ENCODE measurements at places on chromosomes 5 and 9.

- H3K27me3 ChIP-seq, result peaks cover 50% of the 10 kb centered on the region
- no peak overlapping the region for H3K4me3 ChIP-seq
- peaks cover 2% of the 10 kb centered on the region for H3K4me1 ChIP-seq
- H3K27ac ChIP-seq, result no peak overlapping the region
- H3K36me3 ChIP-seq, result no peaks in the 10 kb centered on the region
These were observed 133.9 kb downstream of the LHFPL2 start for GRCh38 chr5:78514427-78515330.

- H3K36me3 ChIP-seq, result no peaks in the 10 kb centered on the region
- H3K27ac ChIP-seq, result no peak overlapping the region
- no peak for DNase-seq
These were observed 400.9 kb upstream of the MEF2C start for GRCh38 chr5:89283728-89284493.

GRCh38 chr5:172407241-172407691 is 47.1 kb downstream of the SH3PXD2B start:
- H3K4me3 ChIP-seq, result no peak overlapping the region
- no peak for DNase-seq
- H3K36me3 ChIP-seq, result no peaks in the 10 kb centered on the region
- peaks cover 11% of the 10 kb centered on the region for H3K27me3 ChIP-seq

- H3K4me3 ChIP-seq, result no peak overlapping the region
- no peaks in the 10 kb centered on the region for H3K4me1 ChIP-seq
- no peak for DNase-seq
These were observed 85.8 kb upstream of the ALDH1A1 start for GRCh38 chr9:73038613-73039012.

GRCh38 chr5:122392824-122393223 is 80.8 kb downstream of the SNCAIP start:
- no peak overlapping the region for H3K27ac ChIP-seq
- no peak overlapping the region for H3K4me3 ChIP-seq
- H3K27me3 ChIP-seq, result no peaks in the 10 kb centered on the region

DNA sequence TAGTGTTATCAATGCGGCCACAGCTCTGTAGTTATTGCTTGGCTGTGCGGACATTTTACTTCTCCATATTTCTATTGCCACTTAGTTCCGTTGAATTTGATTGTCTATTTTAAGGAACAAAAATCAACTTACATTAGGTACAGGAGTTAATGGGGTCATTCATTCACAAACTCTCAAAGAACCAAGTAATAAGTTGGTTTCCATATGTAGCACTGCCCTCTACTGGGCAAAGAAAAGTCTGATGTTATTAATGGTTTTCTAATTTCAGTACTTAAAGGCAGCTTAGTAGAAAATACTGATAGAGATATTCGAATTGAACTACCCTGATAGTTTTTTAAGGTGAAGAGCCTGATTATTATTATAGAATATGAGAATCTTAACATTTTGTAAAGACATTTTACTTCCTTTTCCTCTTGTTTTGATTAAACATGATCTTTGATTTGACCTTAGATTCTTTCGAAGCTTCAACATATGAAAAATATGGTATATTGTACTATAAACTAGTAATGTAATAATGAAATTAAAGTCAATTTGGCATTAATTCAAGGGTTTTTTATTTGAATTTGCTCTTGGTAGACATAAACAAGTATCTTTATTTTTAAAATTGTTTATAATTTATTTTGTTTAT is 119.5 kb upstream of the CTNND2 start:
- H3K27ac ChIP-seq, result no peak overlapping the region
- DNase-seq, result peak; percentile 3
- H3K27me3 ChIP-seq, result no peaks in the 10 kb centered on the region

- H3K27ac ChIP-seq, result no peak overlapping the region
- H3K4me3 ChIP-seq, result no peak overlapping the region
- no peaks in the 10 kb centered on the region for H3K36me3 ChIP-seq
- no peaks in the 10 kb centered on the region for H3K4me1 ChIP-seq
These were observed 514.9 kb upstream of the CLINT1 start for GRCh38 chr5:158373608-158374395.

GRCh38 chr9:105912863-105913516 is 218.6 kb downstream of the TMEM38B start:
- H3K36me3 ChIP-seq, result no peaks in the 10 kb centered on the region
- no peak overlapping the region for H3K27ac ChIP-seq
- H3K27me3 ChIP-seq, result no peaks in the 10 kb centered on the region
- no peaks in the 10 kb centered on the region for H3K4me1 ChIP-seq
- no peak overlapping the region for H3K4me3 ChIP-seq

DNA sequence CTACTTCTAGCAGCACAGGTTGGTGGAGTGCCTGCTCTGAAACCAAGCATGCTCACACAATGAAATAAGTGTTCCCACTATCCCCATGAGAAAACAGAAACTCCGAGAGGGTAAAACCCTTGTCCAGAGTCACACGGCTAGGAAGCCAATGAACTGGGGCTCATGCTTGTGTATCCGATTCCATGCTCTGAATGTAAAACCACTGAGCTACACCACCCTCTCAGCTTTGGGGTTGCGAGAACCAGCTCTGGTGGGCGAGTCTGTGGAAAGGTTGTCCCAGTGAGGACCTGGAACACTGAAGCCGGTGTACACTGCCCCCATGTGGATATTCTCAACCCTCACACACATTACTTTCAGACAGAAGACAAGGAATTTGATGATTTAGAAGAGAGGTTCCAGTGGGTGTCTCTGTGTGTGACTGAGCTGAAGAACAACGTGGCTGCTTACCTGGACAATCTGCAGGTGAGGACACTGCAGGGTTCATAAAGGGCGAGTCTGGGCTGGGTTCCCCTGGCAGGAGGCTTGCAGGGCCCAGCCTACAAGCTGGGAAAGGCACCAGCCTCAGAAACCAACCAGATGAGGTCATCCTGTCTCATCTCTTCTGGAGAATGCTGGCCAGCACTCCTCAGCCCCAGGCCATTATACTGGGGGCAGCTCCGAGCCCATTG is 37.4 kb downstream of the ARHGEF37 start:
- no peak overlapping the region for H3K27ac ChIP-seq
- H3K36me3 ChIP-seq, result no peaks in the 10 kb centered on the region
- H3K4me3 ChIP-seq, result no peak overlapping the region

DNA sequence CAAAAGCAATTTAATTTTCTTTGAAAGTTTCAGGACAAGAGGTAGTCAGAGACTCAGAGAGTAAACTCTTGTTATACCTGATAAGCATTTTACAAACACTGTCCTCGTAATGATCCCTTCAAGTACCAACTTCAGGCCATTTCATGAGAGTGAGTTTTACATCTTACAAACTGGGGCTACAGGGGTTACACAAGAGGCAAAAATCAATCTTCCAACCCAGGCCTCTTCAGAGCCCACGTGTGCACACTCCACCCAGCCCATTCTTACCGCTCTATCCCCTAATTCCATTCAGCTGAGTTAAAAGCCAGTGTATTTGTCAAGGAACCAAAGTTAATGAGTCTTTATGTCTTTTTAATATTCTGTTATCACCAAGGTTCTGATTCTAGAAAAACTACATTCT is 46.5 kb downstream of the PSMB7 start:
- no peak for DNase-seq
- peaks cover 6% of the 10 kb centered on the region for H3K36me3 ChIP-seq
- H3K27ac ChIP-seq, result no peak overlapping the region
- H3K4me1 ChIP-seq, result peaks cover 43% of the 10 kb centered on the region
- no peaks in the 10 kb centered on the region for H3K27me3 ChIP-seq
- H3K4me3 ChIP-seq, result no peak overlapping the region

GRCh38 chr5:78751872-78752271 is 103.3 kb upstream of the LHFPL2 start:
- H3K36me3 ChIP-seq, result no peaks in the 10 kb centered on the region
- H3K27ac ChIP-seq, result no peak overlapping the region
- no peak for DNase-seq
- H3K27me3 ChIP-seq, result peaks cover 2% of the 10 kb centered on the region

DNA sequence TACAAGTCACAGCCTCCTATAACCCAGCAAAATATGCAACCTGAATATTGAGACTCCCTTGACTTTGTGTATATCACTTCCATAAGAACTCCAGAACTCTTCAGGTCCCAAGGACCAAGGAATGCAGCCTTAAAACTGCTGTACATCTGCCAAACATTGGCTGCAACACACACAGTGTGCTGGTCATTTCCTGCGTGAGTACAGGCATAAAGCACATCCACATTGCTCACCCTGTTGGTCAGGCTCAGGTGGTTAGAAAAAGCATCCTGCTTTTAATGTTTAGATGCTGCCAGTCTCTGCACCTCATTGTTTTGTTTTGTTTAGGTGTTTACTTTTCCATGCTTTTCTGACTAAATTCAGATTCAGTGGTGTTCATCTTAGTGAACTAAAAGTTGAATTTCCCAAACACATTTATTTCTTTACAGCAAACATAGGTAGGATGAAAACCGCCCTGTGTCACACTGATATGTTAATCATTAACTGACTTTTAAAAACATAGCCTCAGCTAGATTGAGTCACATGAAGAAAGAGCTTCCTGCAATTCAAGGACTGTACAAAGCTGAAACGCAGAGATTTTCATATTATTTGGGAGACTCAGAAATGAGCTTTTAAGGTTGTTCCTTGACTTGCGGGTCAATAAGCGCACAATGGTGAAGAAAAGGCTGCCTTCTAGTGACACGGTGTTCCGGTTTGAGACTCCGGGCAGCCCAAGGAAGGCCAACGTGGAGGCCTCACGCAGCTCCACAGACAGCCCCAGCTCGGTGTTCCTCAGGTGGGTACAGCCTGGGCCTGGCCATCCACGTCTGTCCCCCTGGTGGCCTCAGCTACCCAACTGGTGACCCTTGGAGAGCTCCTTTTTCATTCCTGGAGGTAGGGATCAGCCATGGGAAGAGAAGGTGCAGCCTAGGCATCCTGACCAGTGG is 52.2 kb upstream of the GRAMD2B start:
- H3K36me3 ChIP-seq, result no peaks in the 10 kb centered on the region
- H3K27me3 ChIP-seq, result no peaks in the 10 kb centered on the region
- no peak for DNase-seq
- H3K4me3 ChIP-seq, result no peak overlapping the region

- H3K4me1 ChIP-seq, result no peaks in the 10 kb centered on the region
- no peak overlapping the region for H3K4me3 ChIP-seq
- H3K27ac ChIP-seq, result no peak overlapping the region
These were observed 59.3 kb downstream of the FSTL4 start for GRCh38 chr5:133552925-133553525.

DNA sequence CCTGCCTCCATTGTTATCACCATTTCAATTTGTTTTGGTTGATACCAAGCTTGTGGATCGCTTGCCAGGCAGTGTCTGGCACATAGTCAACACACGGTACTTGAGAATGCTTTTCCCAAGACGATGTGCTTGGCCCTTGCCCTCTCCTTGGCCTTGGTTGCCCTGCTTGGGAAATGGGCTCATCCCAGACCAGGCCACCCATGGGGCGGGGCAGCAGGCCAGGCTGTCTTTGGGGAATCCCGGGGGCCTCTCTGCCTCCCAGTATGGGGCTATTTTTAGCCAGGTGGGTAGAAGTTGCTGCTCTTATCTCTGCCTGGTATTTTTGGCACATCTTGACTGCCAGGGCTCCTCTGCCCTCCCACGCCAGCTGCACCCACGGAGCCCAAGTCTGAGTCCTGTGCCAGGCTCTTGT is 49.9 kb downstream of the LMX1B start:
- no peaks in the 10 kb centered on the region for H3K36me3 ChIP-seq
- peaks cover 25% of the 10 kb centered on the region for H3K27me3 ChIP-seq
- no peak overlapping the region for H3K4me3 ChIP-seq
- DNase-seq, result no peak
- no peaks in the 10 kb centered on the region for H3K4me1 ChIP-seq
- H3K27ac ChIP-seq, result no peak overlapping the region

GRCh38 chr5:76804266-76804665 is 14.6 kb upstream of the F2RL1 start:
- no peak overlapping the region for H3K27ac ChIP-seq
- H3K27me3 ChIP-seq, result peaks cover 2% of the 10 kb centered on the region
- no peak overlapping the region for H3K4me3 ChIP-seq

- no peak overlapping the region for H3K27ac ChIP-seq
- no peak overlapping the region for H3K4me3 ChIP-seq
- H3K4me1 ChIP-seq, result peaks cover 35% of the 10 kb centered on the region
- H3K27me3 ChIP-seq, result no peaks in the 10 kb centered on the region
- no peak for DNase-seq
These were observed 180.2 kb downstream of the AUH start for GRCh38 chr9:91181541-91181940.

DNA sequence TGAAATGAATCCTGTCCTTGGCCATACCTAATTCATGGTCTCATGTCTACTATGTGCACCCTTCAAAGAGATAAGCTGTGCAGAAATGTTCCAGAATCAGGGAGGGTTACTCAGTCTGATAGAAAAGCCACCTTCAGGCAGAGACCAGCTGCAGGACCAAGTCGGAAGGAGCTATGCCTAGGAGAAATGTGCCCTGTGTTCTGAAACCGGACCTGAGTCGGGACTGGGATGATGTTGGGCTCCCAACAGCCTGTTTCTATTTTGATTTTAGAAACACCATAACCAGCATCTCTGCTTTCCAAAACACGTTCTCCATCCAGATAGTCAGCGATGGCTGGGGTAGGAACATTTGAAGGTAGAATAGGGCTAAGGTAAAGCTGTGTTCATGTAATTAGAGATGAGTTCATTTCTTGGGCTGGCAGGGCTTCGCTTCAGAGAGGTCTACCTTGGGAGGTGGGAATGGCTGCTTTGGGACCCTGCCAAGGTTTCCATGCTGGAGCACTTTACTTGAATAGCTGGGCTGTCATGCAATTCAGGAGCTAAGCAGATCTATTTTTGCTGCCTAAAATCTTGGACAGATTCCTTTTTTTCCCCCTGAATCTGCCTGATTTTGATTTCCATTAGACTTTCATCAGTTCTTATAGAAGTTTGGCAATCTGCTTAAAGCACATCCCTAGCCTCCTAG is 2.8 kb downstream of the ADCY2 start:
- no peaks in the 10 kb centered on the region for H3K36me3 ChIP-seq
- DNase-seq, result no peak
- no peak overlapping the region for H3K4me3 ChIP-seq

DNA sequence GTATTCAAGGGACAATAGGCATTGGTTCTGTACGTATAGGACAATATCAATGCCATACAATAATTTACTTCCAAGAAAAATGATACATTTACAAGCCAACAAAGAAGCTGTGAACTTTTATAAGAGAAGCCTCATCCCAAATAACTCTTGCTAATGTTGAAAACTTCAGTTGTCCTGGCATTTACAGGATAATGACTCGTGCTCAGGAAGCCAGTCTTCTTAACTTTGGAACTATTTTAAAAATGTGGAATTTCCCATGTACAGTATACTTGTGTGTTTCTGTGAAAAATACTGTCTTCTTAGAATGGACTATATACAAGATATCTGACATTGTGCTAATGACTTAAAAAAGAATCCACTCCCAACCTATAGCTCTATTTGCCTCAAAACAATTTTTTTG is 1479.3 kb upstream of the CDH9 start:
- H3K27me3 ChIP-seq, result no peaks in the 10 kb centered on the region
- H3K27ac ChIP-seq, result no peak overlapping the region
- DNase-seq, result no peak
- no peaks in the 10 kb centered on the region for H3K4me1 ChIP-seq
- no peak overlapping the region for H3K4me3 ChIP-seq
